ENCODE measurements at places on chromosomes 2 and 18. TPM values are rescaled to one million over a fixed set of nuclear protein-coding genes. Genes with fewer than 3 reads are reported as not detected.

Gene SAG
- total RNA-seq: not detected

- no peak for DNase-seq
- H3K4me3 ChIP-seq: no peak overlapping the region
- H3K4me1 ChIP-seq: no peaks in the 10 kb centered on the region
- H3K27me3 ChIP-seq: no peaks in the 10 kb centered on the region
Observed at GRCh38 chr2:8552293-8552801, 129.5 kb upstream of the ID2 start.

- H3K27ac ChIP-seq: no peak overlapping the region
- H3K36me3 ChIP-seq: no peaks in the 10 kb centered on the region
- DNase-seq: no peak
- H3K27me3 ChIP-seq: no peaks in the 10 kb centered on the region
Observed at GRCh38 chr2:48092846-48093803, 186.8 kb upstream of the FBXO11 start.

GRCh38 chr2:174585146-174585545, 12.5 kb downstream of the WIPF1 start:
- DNase-seq: no peak
- H3K27me3 ChIP-seq: no peaks in the 10 kb centered on the region
- H3K4me1 ChIP-seq: no peaks in the 10 kb centered on the region
- no peak overlapping the region for H3K27ac ChIP-seq
- no peak overlapping the region for H3K4me3 ChIP-seq

Gene ZNF236
- 32.8 TPM for total RNA-seq

- DNase-seq: no peak
- no peaks in the 10 kb centered on the region for H3K36me3 ChIP-seq
- no peak overlapping the region for H3K4me3 ChIP-seq
- H3K27ac ChIP-seq: no peak overlapping the region
Observed at GRCh38 chr2:151111599-151112278, 149.9 kb downstream of the RBM43 start.

GRCh38 chr2:23042216-23042906, 342.6 kb upstream of the KLHL29 start:
- no peaks in the 10 kb centered on the region for H3K27me3 ChIP-seq
- H3K4me3 ChIP-seq: no peak overlapping the region
- H3K27ac ChIP-seq: peak overlapping the region; percentile 58
- no peak for DNase-seq
- no peaks in the 10 kb centered on the region for H3K36me3 ChIP-seq

Gene MAP2
- 20.2 TPM for total RNA-seq

- no peaks in the 10 kb centered on the region for H3K4me1 ChIP-seq
- H3K27ac ChIP-seq: no peak overlapping the region
- no peaks in the 10 kb centered on the region for H3K36me3 ChIP-seq
- DNase-seq: no peak
- no peaks in the 10 kb centered on the region for H3K27me3 ChIP-seq
Observed at GRCh38 chr2:63668000-63668399, 79.2 kb downstream of the MDH1 start.

DNA sequence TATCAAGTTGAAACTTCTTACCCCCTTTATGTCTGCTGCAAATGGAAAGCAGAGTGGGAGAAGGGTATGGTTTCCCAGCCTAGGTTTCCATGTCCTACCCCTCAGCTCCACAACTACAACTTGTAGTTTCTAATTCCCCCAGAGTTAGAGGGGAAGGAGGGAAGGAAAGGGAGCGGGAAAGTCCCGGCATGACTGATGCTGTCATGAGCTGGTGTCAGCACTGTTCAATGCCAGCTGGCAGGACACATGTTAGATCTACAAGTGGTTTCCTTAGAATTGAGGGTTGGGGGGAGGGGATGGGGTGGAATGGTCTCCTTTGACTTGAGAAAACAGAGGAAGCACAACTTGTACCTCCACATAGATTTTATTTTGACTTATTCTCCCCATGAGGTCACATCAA, 194.0 kb downstream of the MBD2 start:
- H3K27me3 ChIP-seq: no peaks in the 10 kb centered on the region
- H3K4me1 ChIP-seq: no peaks in the 10 kb centered on the region
- no peaks in the 10 kb centered on the region for H3K36me3 ChIP-seq

GRCh38 chr2:9648821-9649220, 18.0 kb upstream of the YWHAQ start:
- no peaks in the 10 kb centered on the region for H3K36me3 ChIP-seq
- DNase-seq: no peak
- H3K27me3 ChIP-seq: no peaks in the 10 kb centered on the region
- H3K4me1 ChIP-seq: no peaks in the 10 kb centered on the region
- H3K4me3 ChIP-seq: no peak overlapping the region

DNA sequence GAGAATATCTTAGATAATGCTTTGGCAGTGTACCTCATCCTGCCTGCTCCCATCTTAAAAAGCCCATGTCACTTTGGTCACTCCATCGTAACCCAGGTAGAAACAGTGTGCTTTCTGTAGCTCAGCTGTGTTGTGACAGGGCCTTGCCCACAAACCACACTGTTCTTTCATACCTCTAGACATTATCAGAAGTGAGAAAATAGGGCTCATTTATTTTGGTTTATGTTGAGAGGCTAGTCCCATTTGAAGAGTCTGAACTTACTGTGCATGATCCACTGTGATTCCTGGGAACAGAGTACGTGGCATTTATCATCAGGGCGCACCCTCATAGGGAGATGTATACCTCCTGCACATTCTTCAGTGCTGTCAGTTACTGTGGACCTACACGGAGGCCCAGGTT, 69.7 kb downstream of the FEZ2 start:
- DNase-seq: no peak
- H3K27ac ChIP-seq: no peak overlapping the region
- peaks cover 22% of the 10 kb centered on the region for H3K4me1 ChIP-seq
- H3K27me3 ChIP-seq: no peaks in the 10 kb centered on the region
- no peak overlapping the region for H3K4me3 ChIP-seq

Gene TCF7L1
- total RNA-seq: 14.1 TPM

Gene DLGAP1
- 3.3 TPM for total RNA-seq

GRCh38 chr18:47187721-47188120, 11.6 kb upstream of the IER3IP1 start:
- no peaks in the 10 kb centered on the region for H3K36me3 ChIP-seq
- H3K27ac ChIP-seq: no peak overlapping the region
- H3K4me3 ChIP-seq: no peak overlapping the region
- no peaks in the 10 kb centered on the region for H3K4me1 ChIP-seq
- no peak for DNase-seq

DNA sequence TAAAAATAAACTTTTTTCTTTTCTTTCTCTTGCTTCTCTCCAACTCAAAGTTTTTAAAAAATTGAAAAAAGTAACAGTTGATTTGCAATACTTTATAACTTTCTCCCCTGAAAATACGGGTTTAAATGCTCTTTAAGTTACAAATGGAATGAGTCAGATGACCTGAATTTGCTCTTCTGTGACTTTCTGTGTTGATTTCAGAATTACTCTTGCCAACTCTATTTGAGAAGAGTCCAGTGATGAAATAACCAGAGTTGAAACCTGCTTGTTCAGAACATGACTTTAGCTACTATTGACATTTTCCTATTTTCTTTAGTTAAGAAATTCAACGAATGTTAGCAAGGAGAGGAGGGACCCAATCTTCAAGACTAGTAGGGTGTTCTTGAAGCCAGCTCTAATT, 146.1 kb upstream of the ZSWIM2 start:
- H3K27ac ChIP-seq: no peak overlapping the region
- DNase-seq: no peak
- H3K4me3 ChIP-seq: no peak overlapping the region
- no peaks in the 10 kb centered on the region for H3K27me3 ChIP-seq
- no peaks in the 10 kb centered on the region for H3K4me1 ChIP-seq
- H3K36me3 ChIP-seq: no peaks in the 10 kb centered on the region

DNA sequence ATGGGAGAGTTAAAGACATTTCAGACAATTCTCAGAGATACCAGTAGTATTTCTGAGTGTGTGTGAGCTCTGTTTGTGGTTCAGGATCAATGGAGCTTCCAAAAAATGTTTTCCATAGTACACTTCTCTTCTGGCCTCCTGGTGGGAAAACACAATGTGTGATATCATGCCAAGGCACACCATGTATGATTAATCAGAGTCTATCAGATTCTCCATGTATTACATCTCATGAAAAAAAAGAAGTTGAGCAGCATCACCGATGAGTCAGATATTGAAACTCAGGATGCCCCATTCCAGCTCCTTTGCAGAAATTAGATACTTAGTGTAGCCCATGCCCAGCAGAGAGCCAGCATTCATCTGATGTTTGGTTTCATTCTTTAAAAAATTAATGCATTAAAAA, 620.3 kb upstream of the POU3F3 start:
- DNase-seq: no peak
- H3K27me3 ChIP-seq: no peaks in the 10 kb centered on the region
- H3K4me3 ChIP-seq: no peak overlapping the region
- no peak overlapping the region for H3K27ac ChIP-seq
- no peaks in the 10 kb centered on the region for H3K4me1 ChIP-seq
